Inflammatory macrophage (primary cell): ENCODE measurements at places on chromosomes 5 and 9.
A peak's percentile ranks its signal among the peaks of the same experiment; 100 is the strongest.

DNA sequence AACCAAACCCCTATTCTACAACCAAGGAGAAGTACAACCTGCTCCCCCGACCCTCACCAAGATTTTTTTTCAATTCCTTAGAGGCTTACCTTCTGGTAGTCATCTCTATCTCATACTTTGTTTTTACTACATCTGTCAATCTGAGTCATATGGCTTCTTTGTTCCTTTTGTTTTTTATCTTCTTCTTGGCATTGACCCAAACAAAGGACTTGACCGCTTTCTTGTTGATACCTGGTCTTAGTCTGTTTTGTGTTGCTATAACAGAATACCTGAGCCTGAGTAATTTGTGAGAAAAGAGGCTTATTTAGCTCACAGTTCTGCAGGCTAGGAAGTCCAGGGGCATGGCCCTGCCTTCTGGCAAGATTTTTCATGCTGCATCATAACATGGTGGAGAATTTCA lies 352.7 kb downstream of the MLLT3 start:
- DNase-seq, result no peak

- peak; percentile 5 for DNase-seq
These were observed 337.3 kb downstream of the KDM4C start for GRCh38 chr9:7095058-7095457.

- DNase-seq, result no peak
These were observed 1.2 kb downstream of the SGCD start for GRCh38 chr5:156328161-156328560.

DNA sequence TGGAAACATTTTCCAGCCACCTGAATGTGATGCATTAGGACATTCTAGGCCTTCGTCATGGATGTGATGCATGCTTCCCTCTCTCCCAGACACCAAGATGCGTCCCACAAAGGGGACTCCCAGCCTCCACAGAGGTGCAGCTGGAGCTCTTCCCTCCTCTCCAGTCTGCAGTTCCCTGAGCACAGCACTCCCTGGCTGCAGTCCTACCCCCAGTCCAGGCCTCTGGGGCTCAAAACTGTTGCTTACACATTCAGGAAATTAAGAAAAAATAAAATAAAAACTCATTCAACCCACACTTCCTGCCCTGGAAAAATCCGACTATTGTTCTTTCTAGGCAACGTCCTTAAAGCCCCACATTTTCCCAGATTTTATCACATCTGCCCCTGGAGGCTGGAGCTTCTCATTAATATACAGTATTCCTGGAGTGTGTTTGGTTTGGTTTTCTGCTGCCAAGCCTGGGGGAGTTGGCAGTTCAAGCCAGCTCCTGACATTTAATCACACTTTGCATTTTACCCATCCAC lies 78.4 kb upstream of the ICE1 start:
- no peak for DNase-seq

DNA sequence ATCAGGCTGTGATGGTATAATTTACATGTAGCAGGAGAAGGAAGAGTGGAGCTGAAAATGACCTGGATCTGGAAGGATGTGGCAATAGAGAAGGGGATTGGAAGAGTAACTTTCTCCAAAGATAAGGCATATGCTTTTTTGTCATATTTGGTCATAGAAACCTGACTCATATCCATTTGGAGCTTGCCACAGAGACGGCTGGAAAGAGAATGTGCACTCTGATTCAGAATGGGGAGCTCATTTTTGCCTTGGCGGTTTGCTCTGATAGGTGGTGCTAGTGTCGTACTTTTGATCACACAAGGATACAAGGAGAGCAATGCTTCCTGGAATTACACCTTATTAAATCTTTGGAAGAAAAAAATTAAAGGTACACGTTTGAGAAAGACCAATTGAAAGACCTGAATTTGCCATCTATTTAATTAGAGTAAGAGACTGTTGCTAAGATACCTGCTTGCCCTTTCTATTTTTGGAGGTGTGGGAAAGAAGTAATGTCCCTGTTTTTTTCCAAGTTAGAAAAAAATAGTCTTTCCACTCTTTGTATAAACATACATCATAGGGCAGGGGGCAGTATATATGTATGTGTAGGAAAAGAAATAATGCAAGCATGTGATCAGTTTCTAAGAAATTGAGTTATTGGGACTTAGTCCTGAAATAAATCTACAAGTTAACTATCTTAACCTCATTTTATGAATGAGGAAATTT lies 5.4 kb downstream of the LSM11 start:
- no peak for DNase-seq

DNA sequence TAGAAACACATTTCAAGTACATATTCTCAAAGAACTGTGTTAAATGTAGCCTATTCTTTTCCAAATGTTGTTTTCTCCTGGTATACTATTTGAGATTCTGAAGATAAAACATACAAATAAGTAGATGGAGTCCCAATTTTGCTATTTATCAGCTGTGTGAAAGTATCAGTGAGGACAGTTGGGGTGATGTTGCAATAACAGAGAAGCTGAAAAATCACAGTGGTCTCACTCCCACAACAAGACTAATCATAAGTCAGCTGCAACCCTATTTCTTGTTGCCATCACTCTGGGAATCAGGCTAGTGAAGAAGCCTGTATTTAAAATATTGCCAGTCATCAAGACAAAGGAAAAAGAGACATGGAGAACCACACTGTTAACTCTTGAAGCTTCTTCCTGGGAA lies 25.9 kb upstream of the LURAP1L start:
- DNase-seq, result no peak

GRCh38 chr5:38715696-38716095 lies 130.1 kb upstream of the OSMR start:
- DNase-seq, result no peak

- DNase-seq, result no peak
These were observed 190.9 kb upstream of the TUT7 start for GRCh38 chr9:86545090-86545489.

DNA sequence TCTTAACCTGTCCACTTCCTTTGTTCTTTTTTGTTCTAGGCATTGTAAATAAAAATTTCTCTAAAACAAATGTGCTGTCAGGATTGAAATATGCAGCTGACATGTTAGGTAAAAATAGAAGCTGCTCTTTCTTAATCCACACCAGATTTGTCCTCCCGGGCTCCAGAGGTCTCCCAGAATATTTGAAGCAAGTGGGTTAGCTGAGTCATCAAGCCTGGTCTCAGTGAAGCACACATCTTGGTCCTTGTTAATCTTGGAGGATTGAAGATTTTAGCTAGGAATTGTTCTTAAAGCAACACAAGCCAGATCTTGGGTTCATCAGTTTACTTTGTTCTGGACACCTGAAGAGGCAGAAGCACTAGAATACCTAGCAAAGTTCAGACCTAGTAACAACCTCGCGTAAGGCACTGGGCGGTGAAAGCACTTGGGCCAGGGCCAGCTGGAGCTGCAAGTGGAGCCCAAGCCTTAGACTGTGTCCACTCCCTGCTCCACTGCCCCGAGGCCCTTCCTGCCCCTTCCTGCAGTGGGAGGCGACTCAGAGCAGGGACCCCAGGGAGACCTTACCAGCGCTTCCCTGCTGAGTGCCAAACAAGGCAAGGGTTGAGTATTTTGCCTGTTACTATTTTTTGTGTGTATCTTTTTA lies 36.5 kb downstream of the HABP4 start:
- DNase-seq, result no peak

DNA sequence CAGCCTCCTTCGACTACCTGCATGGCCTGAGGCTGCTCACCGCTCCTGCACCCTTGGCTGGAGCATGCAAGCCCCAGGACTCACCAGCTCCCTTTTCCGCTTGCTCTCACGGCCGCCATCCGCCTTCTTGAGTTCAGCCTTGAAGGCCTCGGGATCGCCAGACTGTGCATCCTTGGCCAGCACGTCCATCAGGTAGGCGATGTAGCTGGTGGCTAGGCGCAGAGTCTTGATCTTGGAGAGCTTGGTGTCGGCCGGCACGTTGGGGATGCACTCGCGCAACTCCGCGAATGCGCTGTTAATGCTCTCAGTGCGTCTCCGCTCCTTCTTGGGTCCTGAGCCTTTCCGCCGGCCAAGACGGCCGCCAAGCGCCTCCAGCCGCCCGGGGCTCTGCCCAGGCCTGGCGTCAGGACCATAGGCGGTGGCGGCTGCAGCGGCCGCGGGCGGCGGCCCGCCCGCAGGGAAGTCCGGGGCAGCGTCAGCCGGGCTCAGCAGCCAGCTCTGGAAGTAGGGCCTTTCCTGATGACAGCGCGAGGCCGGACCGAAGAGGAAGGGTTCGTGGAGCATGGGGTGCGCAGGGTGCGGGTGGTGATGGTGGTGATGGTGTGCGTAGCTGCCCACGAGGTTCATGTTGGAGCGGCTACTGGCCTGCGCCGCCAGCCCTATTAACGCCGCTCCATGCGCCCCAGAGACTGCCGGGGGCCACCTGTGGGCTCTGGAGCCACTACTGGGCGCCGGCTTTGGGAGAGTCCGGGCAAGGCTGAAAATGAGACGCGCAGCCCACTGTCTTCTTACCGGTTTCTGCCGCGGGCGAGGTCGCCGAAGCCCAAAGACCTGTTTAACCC lies 424 bp downstream of the HAND1 start:
- DNase-seq, result no peak

GRCh38 chr9:94586814-94587213 lies 6.8 kb downstream of the FBP2 start:
- DNase-seq, result no peak

GRCh38 chr9:128375865-128376264 lies 4.7 kb downstream of the URM1 start:
- DNase-seq, result no peak
